NCI-H345 (cell line): ENCODE measurements at places on chromosomes 5 and 9.

GRCh38 chr9:113153599-113153998 is 2.8 kb downstream of the SLC31A2 start:
- DNase-seq, result no peak

- no peak for DNase-seq
Measured at GRCh38 chr5:168341178-168341577, 49.7 kb downstream of the WWC1 start.

GRCh38 chr5:13632676-13633075 is 311.8 kb downstream of the DNAH5 start:
- no peak for DNase-seq

DNA sequence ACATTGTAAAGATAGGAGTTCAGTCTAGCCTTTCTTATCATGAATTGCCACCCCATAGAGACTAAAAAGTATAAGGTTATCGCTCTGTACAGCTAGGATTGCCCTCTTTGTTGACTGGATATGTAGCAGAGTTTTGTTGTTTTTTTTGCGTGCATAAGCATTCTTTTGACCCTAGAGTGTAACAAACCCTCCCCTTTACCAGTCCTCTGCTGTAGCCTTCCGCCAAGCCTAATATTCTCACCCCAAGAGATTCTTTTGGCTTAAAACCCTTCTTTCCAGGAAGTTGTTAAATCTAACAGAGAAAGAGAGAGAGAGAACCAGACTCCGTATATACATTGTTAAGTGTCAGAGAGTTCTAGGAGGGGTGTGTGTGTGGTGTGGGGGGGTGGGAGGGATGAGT is 113.9 kb downstream of the FGF1 start:
- DNase-seq, result no peak

DNA sequence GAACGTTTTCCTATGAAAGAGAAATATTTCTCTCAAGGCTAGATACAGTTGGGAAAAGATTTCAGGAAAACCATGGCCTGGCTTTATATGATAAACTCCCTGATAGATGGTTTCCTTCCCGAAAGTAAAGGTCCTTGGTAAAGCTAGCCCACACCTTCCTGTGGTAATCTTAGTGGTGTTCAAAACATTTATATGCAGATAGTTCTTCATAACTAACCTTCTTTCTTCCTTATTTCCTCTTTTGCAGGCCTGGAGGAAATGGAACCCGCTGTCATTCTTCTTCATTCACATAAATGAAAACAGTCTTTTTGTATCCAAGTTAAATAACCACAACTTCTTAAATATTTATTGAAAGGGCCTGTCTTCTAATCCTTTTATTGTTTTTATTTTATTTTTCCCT is 474.0 kb upstream of the ACTBL2 start:
- no peak for DNase-seq

DNA sequence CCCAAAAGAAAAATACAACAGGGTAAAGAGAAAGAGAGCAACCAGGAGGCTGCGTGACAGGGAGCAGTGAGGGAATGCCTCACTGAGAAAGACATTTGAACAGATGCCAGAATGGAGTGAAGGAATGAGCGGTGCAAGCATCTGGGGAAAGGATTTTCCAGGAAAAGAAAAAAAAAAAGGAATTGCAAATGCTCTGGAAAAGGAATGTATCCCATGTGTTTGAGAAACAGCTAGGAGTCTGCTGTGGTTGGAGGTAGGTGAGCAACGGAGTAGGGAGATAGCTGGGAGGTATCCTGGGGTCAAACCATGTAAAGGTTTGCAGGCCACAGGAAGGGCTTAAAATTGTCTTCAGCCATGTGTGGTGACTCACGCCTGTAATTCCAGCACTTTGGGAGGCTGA is 23.6 kb upstream of the CEMIP2 start:
- no peak for DNase-seq

- peak; percentile 29 for DNase-seq
Measured at GRCh38 chr9:101513351-101513750, 20.3 kb upstream of the RNF20 start.

DNA sequence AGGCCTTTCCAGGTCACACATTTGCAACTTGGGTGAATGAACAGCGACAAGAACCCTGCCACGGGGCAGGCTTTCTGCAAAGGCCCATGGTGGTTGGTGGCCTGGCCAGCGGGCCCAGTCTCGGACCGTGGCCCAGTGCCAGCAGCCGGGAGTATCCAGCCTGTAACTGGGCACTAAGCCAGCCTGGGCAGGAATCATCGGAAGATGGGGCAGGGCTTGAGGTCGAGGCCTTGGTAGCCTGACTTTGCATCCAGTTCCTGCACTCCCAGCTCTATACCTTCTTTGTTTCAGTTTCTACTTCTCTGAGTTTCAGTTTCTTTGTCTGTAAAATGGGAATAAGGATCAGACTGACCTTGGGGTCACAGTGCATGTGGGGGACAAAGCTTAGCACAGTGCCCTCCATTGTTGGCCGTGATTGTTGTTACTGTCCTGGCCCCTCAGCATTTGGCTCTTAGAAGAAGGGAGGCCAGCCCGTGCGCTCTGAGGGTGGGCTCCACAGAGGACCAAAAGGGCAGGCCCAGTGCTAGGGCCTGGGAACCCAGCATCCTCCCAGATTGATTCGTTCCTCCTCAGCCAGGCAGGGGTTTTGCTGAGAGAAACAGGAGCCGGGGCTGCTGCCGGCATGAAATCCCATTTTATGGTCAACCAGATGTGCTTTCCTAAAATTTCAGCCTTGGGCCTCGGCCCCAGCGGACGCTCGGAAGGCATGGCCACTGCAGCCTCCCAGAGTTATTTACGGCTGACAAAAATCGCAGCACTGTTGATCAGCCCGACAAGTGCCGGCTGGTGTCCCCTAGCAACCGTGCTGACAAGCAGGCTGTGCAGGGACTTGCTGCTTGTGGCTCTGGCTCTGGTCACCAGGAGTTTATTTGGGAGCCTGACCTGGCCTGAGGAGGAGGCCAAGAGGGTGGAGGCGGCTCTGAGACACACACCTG is 43.6 kb downstream of the JADE2 start:
- no peak for DNase-seq

- peak; percentile 23 for DNase-seq
Measured at GRCh38 chr5:40904205-40904993, 4.9 kb upstream of the C7 start.

DNA sequence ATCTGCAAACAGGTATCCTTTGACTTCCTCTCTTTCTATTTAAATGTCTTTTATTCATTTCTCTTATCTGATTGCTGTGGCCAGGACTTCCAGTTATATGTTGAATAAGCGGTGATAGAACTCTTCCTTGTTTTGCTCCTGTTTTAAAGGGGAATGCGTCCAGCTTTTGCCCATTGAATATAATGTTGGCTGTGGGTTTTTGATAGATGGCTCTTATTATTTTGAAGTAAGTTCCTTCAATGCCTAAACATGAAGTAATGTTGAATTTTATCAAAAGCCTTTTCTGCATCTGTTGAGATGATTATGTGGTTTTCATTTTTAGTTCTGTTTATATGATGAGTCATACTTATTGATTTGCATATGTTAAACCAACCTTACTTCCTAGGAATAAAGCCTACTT is 300.5 kb upstream of the CTNND2 start:
- no peak for DNase-seq

DNA sequence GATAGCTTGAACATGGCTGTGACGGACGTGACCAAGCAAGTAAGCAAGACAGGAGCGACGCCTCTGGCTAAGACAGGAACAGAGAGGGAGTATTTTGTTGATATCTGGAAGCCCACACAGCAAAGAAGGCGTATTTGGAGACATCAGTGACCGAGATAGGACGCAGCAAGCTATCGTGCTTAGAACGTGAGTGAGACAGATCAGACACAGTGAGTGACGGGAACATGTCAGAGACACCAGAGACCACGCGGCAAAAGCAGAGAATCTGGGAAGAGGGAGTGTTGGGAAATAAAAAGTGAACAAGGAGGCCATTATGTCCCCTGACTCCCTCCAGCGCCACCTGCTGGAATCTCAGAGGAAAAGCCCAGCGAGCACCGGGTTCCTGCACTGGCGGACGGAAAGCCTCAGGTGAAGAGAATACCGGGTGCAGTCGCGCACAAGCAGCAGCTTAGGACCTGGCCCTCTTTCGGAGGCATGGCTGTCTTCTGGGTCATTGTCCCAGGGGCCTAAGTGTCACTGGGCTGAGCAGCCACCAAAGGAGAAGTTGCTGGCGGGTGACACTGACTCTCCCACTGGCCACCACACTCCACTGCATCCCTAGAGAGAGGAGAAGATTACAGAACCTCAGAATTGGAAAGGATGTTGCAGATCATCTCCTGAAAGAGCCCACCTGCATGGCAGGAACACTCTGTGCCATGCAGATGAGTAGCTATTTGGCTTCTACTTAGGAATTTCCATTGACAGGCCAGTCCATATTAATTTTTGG is 99.1 kb downstream of the FBXO38 start:
- no peak for DNase-seq

DNA sequence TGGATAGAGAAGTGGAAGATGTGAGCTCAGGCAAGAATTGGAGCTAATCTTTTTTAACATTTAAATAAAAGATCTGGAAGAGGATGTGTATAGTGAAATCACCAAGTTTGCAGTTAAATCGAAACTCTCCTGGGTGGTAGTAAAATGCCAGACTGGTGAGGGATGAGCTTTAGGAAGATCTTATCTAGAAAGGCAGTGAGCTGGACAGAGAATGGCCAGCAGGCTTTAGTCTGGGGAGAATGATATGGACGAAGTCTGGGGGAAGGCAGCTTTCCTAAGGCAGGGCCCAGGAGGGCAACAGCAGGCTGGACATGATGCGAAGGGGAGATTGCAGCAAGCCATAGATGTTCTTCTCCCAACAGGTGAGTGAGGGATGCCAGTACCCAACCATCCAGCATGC is 25.6 kb downstream of the UNC5A start:
- no peak for DNase-seq

DNA sequence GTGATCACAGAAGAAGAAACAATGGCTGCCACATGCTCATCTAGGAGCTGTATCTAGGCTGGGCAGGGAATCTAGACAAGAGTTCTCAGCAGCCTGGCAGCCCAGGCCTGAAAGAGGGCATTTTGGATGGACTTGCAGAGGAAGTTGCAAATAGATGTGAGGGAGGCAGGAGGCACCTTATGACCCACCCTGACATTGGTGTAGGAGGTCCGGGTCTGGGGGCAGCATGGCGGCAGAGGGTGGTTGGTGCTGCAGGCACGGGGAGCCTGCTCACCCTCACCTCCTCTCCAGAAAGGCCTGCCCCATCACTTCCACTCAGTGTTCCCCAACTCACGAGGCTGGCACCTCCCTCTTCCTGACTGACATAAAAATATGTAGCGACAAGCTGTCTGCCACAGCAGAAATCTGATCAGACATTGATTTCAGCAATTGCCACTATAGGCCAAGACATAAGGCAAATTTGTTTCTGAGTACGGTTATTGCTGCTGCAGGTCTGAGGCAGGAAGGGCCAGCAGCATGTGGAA is 217.6 kb downstream of the PBX3 start:
- no peak for DNase-seq

GRCh38 chr9:9004810-9005209 is 1205.2 kb upstream of the DMAC1 start:
- DNase-seq, result no peak

- DNase-seq, result no peak
Measured at GRCh38 chr5:9712506-9712905, 82.4 kb upstream of the TAS2R1 start.

- DNase-seq, result no peak
Measured at GRCh38 chr5:56072863-56073766, 78.4 kb upstream of the IL6ST start.

- no peak for DNase-seq
Measured at GRCh38 chr9:18437315-18438201, 36.4 kb upstream of the ADAMTSL1 start.

- no peak for DNase-seq
Measured at GRCh38 chr5:179916523-179916922, 8.8 kb upstream of the TBC1D9B start.

DNA sequence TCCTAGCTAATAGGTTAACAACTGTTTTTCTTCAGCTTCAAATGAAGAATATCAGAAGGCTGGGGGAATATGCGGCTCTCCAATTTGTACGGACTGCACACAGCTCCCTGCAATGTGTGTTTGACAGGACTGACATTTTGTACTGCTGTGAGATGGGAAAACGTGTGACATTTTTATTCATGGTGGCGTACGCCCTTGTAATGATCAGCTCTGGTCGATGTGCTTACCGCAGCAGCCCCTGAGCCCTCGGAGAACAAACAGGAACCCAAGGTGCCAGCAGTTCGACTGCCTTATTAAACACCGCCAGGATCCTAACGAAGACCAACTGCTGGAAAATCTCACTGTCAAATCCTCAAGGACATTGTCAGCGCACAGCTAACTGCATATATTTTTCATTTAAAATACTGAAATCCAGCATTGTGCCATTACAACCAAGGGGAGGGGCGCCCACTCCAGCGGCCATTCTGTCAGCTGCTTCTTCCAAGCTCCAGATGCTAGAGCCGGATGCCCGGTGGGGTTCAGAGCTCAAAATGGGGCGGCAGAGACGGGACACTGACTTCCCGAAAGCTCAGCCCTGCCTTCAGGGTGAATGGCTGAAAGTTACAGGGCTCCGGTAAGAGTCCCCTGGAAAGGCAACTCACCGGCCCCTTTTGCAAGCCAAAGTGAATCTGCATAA is 66.8 kb downstream of the CRB2 start:
- no peak for DNase-seq

- DNase-seq, result no peak
Measured at GRCh38 chr9:98809311-98810101, 2.0 kb downstream of the GALNT12 start.

DNA sequence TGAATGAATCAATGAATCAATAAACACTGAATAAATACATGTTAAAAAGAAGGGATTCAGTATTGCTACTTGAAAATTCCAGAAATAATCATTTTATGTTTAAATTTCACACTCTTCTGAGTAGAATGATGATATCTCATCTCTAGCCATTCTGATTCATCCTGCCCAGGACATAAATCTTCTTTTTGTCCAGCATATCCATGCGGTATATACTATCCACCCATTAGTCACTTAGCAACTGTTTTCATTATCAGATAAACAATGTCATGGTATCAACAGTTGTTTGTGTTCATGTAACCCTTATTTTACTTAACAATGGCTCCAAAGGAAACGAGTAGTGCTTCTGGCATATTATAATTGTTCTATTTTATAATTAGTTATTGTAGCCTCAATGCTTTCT is 432.4 kb upstream of the SMC2 start:
- DNase-seq, result no peak
